ENCODE measurements at places on chromosomes 4 and X. TPM values are rescaled to one million over a fixed set of nuclear protein-coding genes. Genes with fewer than 3 reads are reported as not detected.

ERAS gene
- not detected for total RNA-seq

GRCh38 chr4:189355590-189355989, 585.1 kb upstream of the FRG1 start:
- no peak for DNase-seq
- no peaks in the 10 kb centered on the region for H3K27me3 ChIP-seq
- no peak overlapping the region for H3K27ac ChIP-seq
- H3K4me1 ChIP-seq = no peaks in the 10 kb centered on the region

DNA sequence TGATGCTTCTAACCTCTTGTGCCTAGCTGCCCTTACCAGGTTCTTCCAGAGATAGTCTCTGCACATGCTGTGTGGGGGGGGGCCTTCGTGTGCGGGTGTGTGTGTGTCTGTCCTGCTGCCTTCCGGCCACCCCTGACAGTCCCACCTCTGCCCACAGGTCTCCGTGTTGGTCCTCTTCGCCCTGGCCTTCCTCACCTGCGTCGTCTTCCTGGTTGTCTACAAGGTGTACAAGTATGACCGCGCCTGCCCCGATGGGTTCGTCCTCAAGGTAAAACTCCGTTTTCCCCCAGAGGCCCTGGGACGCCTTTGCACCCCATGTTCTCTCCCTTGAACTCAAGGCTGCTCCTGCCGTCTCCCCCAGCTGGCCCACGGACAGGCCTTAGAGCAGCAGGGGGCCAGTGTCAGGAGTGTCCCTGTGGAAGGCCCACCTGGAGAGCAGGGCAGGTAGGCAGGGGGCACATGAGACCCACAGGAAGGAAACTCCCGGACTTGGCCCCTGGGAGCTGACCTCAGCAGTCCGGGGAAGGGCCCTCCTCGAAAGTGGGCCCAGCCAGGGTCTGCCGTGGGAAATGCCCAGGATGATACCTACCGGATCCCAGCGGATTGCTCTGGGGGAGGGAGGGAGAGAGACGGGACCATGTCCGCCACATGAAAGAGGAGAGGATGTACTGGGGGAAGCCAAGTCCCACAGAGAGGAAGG, 22.7 kb downstream of the NSG1 start:
- no peak overlapping the region for H3K4me3 ChIP-seq
- H3K36me3 ChIP-seq = no peaks in the 10 kb centered on the region
- H3K27ac ChIP-seq = no peak overlapping the region
- H3K4me1 ChIP-seq = no peaks in the 10 kb centered on the region

- H3K4me1 ChIP-seq = no peaks in the 10 kb centered on the region
- no peak overlapping the region for H3K27ac ChIP-seq
- no peaks in the 10 kb centered on the region for H3K36me3 ChIP-seq
- no peaks in the 10 kb centered on the region for H3K27me3 ChIP-seq
- no peak overlapping the region for H3K4me3 ChIP-seq
- DNase-seq = no peak
Observed at GRCh38 chr4:21697583-21697982, 251.0 kb downstream of the KCNIP4 start.

EDNRA gene
- total RNA-seq = not detected

ASB5 gene
- total RNA-seq = not detected

DNA sequence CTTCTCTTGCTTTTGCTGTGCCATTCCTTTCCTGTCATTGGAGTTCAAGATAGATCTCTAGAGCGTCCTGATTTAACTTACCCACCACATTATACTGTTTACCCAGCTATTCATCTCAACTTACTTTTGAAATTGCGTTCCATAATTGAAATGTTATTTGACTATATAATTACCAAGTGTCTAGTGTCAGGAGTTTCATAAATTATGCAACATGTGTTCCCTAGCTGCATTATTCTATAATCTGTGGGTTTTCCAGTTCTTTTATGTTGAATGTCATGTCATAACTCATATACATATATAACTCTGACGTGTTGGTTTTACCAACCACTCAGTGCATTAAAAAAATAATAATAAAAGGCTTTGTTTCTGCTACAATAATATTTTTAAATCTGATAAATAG, 285.9 kb upstream of the ARSJ start:
- H3K36me3 ChIP-seq = no peaks in the 10 kb centered on the region
- H3K27me3 ChIP-seq = no peaks in the 10 kb centered on the region
- no peak overlapping the region for H3K4me3 ChIP-seq
- no peak overlapping the region for H3K27ac ChIP-seq
- DNase-seq = no peak
- H3K4me1 ChIP-seq = no peaks in the 10 kb centered on the region

GRCh38 chr4:119038116-119038841, 97.4 kb upstream of the MYOZ2 start:
- no peak overlapping the region for H3K4me3 ChIP-seq
- peaks cover 6% of the 10 kb centered on the region for H3K27me3 ChIP-seq
- no peaks in the 10 kb centered on the region for H3K36me3 ChIP-seq
- peaks cover 11% of the 10 kb centered on the region for H3K4me1 ChIP-seq
- H3K27ac ChIP-seq = no peak overlapping the region

BCOR gene
- 33.7 TPM for total RNA-seq

DNA sequence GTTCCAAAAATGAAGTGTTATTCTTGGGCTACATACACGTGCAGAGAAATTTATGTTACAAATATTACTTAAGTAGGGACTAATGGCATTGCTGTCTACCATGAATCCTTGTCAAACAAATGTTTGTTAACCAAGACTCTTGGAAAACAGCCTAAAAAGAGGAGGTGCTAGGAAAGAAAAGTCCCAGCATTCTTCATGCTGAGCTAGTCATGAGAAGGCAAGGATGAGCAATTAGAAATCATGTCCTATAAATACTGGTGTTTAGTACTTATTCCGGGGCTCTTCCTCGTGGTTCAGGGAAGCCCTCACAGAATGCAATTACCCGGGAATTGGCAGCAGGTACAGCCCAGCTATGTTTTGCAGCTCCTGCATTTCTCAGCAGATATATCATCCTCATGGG, 378.1 kb upstream of the FTHL17 start:
- no peak overlapping the region for H3K27ac ChIP-seq
- H3K27me3 ChIP-seq = no peaks in the 10 kb centered on the region
- no peak for DNase-seq
- H3K4me1 ChIP-seq = no peaks in the 10 kb centered on the region
- no peaks in the 10 kb centered on the region for H3K36me3 ChIP-seq
- H3K4me3 ChIP-seq = no peak overlapping the region

GRID2 gene
- total RNA-seq = not detected

GRCh38 chr4:8409264-8410065, 31.1 kb downstream of the ACOX3 start:
- H3K36me3 ChIP-seq = peaks cover 24% of the 10 kb centered on the region
- DNase-seq = peak; percentile 42
- H3K27me3 ChIP-seq = peaks cover 1% of the 10 kb centered on the region
- H3K4me1 ChIP-seq = peaks cover 23% of the 10 kb centered on the region
- peak overlapping the region; percentile 5 for H3K27ac ChIP-seq

DNA sequence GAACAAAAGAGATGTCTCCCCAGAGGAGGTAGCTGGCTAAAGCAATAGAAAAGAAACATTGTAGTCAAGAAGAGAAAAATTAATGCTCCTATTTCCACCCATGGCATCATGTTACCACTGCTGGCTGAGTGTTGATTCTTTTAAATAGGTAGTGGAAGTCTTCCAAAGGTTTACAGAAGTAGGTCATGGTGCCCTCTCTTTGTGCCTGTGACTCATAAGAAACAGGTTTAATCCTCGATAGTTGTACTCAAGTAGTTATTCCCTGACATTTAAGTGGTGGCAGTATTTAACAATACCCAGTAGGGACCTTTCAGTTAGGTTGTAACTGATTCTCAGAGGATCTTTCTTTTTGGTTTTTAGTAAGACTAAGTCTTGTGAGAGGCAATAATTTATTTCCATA, 247.8 kb downstream of the TEX13A start:
- H3K4me1 ChIP-seq = no peaks in the 10 kb centered on the region
- no peaks in the 10 kb centered on the region for H3K36me3 ChIP-seq
- H3K27ac ChIP-seq = no peak overlapping the region
- H3K4me3 ChIP-seq = no peak overlapping the region
- DNase-seq = no peak

NCAPG gene
- 79.8 TPM for total RNA-seq

GRCh38 chr4:158936238-158936637, 166.6 kb upstream of the RAPGEF2 start:
- DNase-seq = no peak
- peaks cover 4% of the 10 kb centered on the region for H3K27me3 ChIP-seq
- no peak overlapping the region for H3K27ac ChIP-seq
- H3K36me3 ChIP-seq = no peaks in the 10 kb centered on the region
- no peaks in the 10 kb centered on the region for H3K4me1 ChIP-seq

- H3K27ac ChIP-seq = no peak overlapping the region
- H3K4me3 ChIP-seq = no peak overlapping the region
- H3K36me3 ChIP-seq = no peaks in the 10 kb centered on the region
- no peak for DNase-seq
Observed at GRCh38 chrX:9871701-9872268, 85.6 kb downstream of the SHROOM2 start.

GRCh38 chr4:149264093-149264733, 551.4 kb downstream of the IQCM start:
- H3K27ac ChIP-seq = no peak overlapping the region
- H3K4me3 ChIP-seq = no peak overlapping the region
- no peaks in the 10 kb centered on the region for H3K36me3 ChIP-seq
- H3K4me1 ChIP-seq = no peaks in the 10 kb centered on the region
- H3K27me3 ChIP-seq = no peaks in the 10 kb centered on the region
- DNase-seq = peak; percentile 12

- no peaks in the 10 kb centered on the region for H3K36me3 ChIP-seq
- no peaks in the 10 kb centered on the region for H3K4me1 ChIP-seq
- no peaks in the 10 kb centered on the region for H3K27me3 ChIP-seq
- DNase-seq = no peak
Observed at GRCh38 chr4:92952426-92952825, 648.7 kb downstream of the GRID2 start.

- H3K36me3 ChIP-seq = peaks cover 2% of the 10 kb centered on the region
- no peak for DNase-seq
- no peak overlapping the region for H3K27ac ChIP-seq
- no peak overlapping the region for H3K4me3 ChIP-seq
- peaks cover 1% of the 10 kb centered on the region for H3K27me3 ChIP-seq
Observed at GRCh38 chr4:173381610-173382009, 10.9 kb downstream of the SAP30 start.

- H3K4me3 ChIP-seq = no peak overlapping the region
- H3K27me3 ChIP-seq = no peaks in the 10 kb centered on the region
- no peak overlapping the region for H3K27ac ChIP-seq
- H3K36me3 ChIP-seq = peaks cover 84% of the 10 kb centered on the region
Observed at GRCh38 chrX:47452112-47452511, 30.9 kb downstream of the ZNF41 start.

GRCh38 chrX:23656091-23656490, 11.2 kb upstream of the PRDX4 start:
- DNase-seq = no peak
- H3K36me3 ChIP-seq = no peaks in the 10 kb centered on the region
- no peak overlapping the region for H3K27ac ChIP-seq
- no peak overlapping the region for H3K4me3 ChIP-seq
- H3K4me1 ChIP-seq = peaks cover 4% of the 10 kb centered on the region

PPARGC1A gene
- total RNA-seq = not detected

DNA sequence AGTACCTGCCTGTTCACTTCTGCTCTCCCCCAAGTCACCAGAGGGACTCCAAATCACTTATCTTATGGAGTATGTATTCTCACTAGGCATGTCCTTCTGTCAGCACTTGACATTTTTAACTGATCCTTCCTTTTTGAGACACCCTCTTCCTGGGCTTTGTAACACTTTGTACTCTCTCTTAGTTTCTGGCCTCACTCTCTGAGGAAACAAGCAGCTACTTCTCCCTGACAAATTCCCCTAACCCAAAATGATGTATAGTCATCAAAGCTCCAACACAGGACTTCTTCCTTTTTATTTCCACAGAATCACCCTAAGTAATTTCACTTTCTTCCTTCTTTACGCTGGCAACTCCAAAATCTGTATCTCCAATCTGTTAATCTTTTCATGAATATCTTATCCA, 101.8 kb downstream of the ARAP2 start:
- H3K27me3 ChIP-seq = no peaks in the 10 kb centered on the region
- peaks cover 2% of the 10 kb centered on the region for H3K4me1 ChIP-seq
- no peak overlapping the region for H3K4me3 ChIP-seq
- H3K27ac ChIP-seq = no peak overlapping the region
- peaks cover 35% of the 10 kb centered on the region for H3K36me3 ChIP-seq

- no peaks in the 10 kb centered on the region for H3K4me1 ChIP-seq
- no peaks in the 10 kb centered on the region for H3K27me3 ChIP-seq
- no peak overlapping the region for H3K4me3 ChIP-seq
- no peaks in the 10 kb centered on the region for H3K36me3 ChIP-seq
- no peak overlapping the region for H3K27ac ChIP-seq
Observed at GRCh38 chr4:186825069-186825468, 101.4 kb upstream of the FAT1 start.

DNA sequence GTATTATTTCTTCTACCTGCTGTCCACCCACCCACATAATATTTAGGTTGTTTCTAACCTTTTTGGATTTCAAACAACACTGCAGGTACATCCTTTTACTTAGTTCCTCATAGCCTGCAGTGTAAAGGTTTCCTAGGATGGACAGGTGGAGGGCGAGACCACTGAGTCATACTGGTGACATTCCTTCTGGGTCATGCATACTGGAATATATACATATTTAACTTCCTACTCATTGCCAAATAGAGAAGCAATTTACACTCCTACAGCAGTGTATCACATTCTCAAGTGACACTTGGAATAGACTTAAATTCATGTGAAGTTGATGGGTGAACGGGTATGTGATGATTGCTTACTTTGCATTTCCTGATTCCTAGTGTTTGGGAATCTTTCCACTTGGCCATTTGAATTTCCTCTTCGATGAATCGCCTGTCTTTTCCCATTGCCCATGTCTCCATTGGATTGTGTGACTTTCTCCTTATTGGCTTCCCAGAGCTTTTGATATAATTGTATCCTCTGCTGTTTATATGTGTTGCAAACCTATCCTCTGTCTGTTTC, 8.2 kb upstream of the PPP2R2C start:
- H3K27me3 ChIP-seq = peaks cover 25% of the 10 kb centered on the region
- DNase-seq = no peak
- no peaks in the 10 kb centered on the region for H3K4me1 ChIP-seq
- H3K4me3 ChIP-seq = no peak overlapping the region
- no peak overlapping the region for H3K27ac ChIP-seq

CXorf49 gene
- not detected for total RNA-seq

DNA sequence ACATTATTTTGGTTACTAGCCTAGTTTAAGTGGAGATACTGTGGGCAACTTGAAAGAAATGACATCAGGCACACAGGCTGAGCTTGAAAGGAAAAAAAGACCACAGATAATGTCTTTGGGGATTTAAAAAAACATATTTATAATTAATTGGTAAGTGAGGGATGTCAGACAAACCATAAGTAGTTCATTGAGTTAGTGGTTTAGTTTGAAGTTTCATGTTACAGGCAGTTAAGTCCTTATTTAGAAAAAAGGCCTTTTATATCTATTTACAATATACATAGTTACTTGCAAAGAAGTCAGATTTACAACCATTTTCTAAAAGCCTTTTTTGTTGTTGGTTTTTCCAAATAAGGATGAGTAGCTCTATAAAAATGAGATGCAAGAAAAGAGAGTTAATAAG, 89.2 kb downstream of the CDS1 start:
- no peak overlapping the region for H3K27ac ChIP-seq
- H3K36me3 ChIP-seq = no peaks in the 10 kb centered on the region
- H3K27me3 ChIP-seq = no peaks in the 10 kb centered on the region
- no peaks in the 10 kb centered on the region for H3K4me1 ChIP-seq
- H3K4me3 ChIP-seq = no peak overlapping the region

GRCh38 chr4:47002580-47002979, 9.2 kb upstream of the GABRA4 start:
- H3K36me3 ChIP-seq = no peaks in the 10 kb centered on the region
- no peaks in the 10 kb centered on the region for H3K27me3 ChIP-seq
- DNase-seq = no peak

- H3K4me1 ChIP-seq = no peaks in the 10 kb centered on the region
- peaks cover 2% of the 10 kb centered on the region for H3K36me3 ChIP-seq
- no peak overlapping the region for H3K27ac ChIP-seq
- H3K4me3 ChIP-seq = no peak overlapping the region
Observed at GRCh38 chr4:4662230-4662629, 120.4 kb upstream of the STX18 start.

LONRF3 gene
- 4.3 TPM for total RNA-seq

IL1RAPL2 gene
- not detected for total RNA-seq

Data from activated CD4-positive, alpha-beta memory T cell treated with anti-CD3 and anti-CD28 coated beads for 36 hours (primary cell).